ENCODE measurements at places on chromosomes 11 and 22.

DNA sequence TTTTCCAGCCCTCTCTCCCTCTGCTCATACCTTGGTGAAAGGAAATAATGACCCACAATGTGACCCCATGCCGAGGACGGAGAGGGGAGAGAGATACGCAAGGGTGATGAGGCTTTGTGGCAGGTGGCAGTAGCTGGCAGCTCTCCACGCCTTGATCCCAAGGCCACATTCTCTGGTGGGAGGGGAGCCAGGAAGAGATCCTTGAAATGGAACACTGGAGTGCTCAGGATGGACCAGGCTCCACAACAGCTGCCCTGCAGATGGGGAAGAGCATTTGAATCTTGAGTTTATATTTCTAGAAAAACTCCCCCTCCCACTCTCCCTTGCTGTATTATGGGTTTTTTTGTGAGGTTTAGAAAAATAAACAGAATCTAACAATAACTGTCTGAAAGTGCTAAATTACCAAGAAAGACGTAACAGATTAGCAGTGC, 61.6 kb upstream of the CDON start:
- DNase-seq = no peak

DNA sequence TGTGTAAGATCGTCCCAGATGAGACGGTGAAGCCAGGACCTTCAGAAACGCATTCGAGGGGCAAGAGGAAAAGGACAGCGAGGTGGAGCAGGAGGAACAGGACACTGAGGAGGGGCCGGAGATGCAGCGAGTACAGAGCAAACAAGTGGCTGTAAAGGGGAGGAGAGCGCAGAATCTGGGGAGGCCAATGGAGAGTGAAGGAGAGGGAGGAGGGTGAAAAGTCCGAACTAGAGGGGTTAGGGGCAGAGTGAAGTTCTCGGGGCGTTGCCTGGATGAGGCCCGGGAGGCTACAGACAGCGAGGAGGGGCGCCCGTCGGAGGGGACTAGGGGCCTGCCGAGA, 8.8 kb upstream of the PPIL2 start:
- no peak for DNase-seq

GRCh38 chr11:65491163-65491465, 7.7 kb upstream of the MALAT1 start:
- no peak for DNase-seq

GRCh38 chr11:107592231-107592590, 1.3 kb downstream of the ELMOD1 start:
- DNase-seq = no peak

DNA sequence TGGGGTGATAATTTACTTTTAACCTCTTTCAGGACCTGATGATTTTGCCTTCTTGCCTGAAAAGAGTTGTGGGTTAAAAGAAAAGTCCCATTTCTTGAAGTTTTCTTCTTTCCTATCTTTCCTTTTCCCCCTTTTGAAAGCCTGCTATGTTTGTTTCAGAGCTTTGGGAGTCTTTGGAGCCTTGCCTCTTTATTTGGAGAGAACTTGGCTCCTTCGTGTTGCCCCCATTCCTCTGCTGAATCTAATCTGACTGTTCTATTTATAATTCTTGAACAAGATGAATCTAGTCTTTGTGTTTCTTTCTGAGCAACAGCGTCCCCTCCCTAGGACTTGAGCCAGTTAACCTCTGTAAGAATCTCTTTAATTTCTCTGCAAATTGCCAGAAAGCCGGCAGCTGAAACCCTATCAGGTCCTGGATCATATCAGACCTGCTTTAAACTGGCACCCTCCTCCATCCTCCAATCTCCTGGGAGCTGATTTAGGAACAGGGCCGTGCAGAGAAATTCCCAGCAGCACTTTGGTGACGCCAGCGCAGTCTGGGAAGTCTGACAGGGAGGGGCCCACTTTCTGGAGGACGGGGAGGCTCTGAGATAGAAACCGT, 289.1 kb upstream of the SORL1-AS1 start:
- DNase-seq = no peak

- no peak for DNase-seq
Measured at GRCh38 chr11:19632499-19632834, 80.2 kb upstream of the NAV2 start.

- no peak for DNase-seq
Measured at GRCh38 chr22:32542677-32543357, 68.2 kb downstream of the FBXO7 start.

DNA sequence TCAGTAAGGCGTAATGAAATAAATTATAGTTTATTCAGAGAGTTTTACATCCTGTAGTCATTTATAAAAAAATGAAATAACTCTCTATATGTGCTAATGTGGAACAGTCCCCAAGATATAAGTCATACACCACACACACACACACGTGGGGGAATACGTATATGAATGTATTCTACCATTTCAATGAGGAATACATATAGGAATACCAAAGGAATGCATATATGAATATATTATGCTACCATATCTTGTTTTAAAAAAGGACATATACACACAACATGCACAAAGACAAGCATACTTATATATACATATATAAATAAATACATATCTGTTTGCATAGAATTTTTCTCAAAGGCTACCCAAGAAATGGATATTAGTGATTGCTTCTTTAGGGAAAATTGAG, 39.6 kb upstream of the GRIK4 start:
- no peak for DNase-seq

GRCh38 chr22:32801537-32802236, at the start of gene TIMP3:
Gene TIMP3, plus strand, starts transcription at chr22:32801705. Its CDS starts 297 bp downstream, at chr22:32802002.
- DNase-seq = no peak

- DNase-seq = no peak
Measured at GRCh38 chr11:108620958-108621772, 27.6 kb upstream of the EXPH5 start.

DNA sequence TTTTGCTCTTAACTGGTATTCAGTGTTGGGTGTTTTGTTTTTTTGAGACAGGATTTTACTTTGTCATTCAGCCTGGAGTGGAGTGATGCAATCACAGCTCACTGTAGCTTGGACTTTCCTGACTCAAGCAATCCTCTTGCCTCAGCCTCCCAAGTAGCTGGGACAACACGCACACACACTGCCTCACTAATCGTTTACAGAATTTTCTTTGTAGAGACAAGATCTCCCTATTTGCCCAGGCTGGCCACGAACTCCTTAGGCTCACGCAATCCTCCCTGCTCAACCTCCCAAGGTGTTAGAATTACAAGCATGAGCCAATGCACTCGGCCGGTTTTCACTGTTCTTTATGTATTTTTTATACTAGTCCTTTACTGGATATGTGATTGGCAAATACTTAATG, 51.0 kb upstream of the IGLL5 start:
- no peak for DNase-seq

DNA sequence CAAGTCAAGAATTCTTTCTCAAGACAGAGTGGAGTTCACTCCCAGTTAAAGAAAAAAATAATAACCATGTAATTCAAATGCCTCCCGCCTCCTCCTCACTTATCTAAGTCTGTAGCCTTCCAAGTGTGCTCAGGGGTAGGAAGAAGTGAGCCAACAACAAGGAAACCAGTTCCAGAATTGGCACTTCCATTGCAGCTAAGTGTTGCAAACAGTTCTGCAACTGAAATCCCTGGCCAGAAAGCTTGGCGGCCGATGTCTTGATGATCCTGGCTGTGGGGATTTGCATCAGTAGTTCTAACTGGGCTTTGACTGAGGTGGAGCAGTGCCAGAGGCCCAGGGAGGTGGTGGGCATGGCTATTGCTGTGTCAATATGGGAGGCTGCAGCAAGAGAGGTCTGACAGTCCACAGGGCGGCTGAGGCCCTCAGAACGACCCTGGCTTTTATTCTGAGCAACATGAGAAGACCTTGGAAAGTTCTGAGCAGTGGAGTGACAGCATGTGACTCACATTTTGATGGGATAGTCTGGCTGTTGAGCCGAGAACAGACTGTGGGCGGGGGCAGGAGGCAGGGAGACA, 19.2 kb downstream of the DHCR7 start:
- no peak for DNase-seq
